Activated CD4-positive, alpha-beta T cell treated with anti-CD3 and anti-CD28 coated beads, Interleukin-2, Interleukin-4, amounts not matched to agents 100 ng/mL and 50 ng/mL, durations not matched to agents 16 hours and 8 hours (primary cell): ENCODE measurements at places on chromosomes 4 and X.

DNA sequence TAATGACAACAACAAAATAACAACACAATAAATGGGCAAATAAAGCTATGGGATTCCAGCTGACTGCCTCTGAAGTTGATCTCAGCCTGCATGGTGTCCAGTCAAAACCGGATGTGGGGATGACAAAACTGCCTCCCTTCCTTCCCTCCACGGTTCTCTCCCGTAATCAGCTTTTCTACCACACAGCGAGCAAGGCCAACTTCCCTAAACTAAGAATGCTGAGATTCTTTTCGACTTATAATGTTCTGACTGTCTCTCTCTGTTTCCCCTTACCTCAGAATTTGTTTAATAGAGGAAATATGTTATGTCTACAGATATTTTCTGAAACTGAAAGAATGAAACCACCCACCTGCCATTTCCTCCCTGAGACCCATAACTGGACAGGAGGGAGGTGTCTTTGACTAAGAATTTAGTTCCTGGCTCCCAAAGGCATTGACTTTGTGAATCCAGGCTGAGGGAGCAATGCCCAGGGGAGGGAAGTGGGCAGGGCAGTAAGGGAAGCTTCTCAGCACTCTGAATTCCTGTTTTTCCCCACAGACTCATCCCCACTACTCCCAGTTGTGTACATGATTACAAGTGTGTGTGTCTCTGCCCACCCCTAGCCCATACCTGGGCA, 1.0 kb upstream of the TLR1 start:
- peak; percentile 26 for DNase-seq

GRCh38 chrX:140712413-140713173, 3.0 kb downstream of the LINC00632 start:
- DNase-seq = peak; percentile 11

DNA sequence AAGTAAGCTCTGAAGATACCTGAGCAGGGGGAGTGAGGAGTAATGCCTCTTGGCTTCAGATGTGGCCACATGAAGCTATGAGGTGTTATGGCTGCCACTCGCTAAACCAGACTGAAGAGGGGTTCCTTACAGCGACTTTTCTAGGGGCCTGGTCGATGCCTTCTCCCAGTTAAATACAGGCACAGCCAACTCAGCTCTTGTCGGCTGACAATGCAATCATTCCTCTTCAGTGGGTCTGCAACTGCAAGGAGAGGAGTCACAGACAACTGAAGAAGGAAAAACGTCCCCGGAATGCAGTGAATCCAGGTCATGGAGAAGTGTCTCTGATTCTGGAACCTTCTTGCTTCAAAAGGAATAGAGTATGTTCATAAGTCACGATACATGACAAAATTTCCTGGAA, 106.4 kb downstream of the RNF150 start:
- no peak for DNase-seq

- no peak for DNase-seq
Measured at GRCh38 chr4:21819086-21819485, 129.5 kb downstream of the KCNIP4 start.

DNA sequence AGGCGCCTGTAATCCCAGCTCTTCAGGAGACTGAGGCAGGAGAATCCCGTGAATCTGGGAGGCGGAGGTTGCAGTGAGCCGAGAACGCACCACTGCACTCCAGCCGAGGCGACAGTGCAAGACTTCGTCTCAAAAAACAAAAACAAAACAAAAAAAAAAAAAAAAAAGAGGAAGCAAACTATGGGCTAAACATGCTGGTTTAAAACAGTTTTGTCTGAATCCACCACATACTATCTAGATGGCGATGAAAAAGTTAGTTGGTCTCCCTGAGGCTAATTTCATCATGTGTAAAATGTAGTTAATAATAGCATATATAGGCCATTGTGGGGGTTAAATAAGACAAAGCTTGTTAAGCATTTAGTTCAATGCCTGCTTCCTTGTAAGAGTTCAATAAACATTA, 451.1 kb downstream of the RPA4 start:
- no peak for DNase-seq

DNA sequence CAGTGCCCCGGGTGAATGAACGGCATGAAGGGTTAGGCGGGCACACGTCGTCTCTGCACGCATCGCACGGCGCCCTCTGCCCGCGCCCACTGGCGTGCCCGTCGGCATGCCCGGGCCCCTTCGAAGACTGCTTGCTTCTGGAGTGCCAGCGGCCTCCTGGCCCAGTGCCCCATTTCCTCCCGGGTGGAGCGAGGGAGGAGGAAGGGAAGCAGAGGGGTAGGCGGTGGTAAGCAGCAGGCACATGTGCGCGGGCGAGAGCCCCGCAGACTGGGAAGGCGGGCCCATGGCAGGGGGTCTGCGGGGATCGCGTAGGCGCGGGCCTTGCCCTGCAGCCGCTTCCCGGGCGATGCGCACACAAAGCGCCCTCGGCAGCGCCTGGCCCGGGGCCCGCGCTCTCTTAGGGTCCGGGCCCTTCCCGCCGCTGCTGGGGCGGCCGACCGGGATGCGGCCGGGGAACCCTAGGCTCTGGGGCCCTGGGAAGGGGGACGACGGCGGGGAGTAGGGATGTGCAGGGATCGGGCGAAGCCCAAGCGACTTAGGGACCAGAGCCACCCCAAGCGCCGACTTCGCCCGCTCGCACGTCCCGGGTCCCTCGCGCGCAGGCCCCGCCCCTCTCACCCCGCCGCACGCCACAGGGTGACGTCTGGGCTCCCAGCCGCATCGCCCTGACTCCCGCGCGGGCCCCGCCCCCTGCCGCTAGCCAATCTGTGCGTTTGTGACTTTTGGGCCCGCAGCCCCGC, 866 bp upstream of the EMD start:
- DNase-seq = peak; percentile 95

DNA sequence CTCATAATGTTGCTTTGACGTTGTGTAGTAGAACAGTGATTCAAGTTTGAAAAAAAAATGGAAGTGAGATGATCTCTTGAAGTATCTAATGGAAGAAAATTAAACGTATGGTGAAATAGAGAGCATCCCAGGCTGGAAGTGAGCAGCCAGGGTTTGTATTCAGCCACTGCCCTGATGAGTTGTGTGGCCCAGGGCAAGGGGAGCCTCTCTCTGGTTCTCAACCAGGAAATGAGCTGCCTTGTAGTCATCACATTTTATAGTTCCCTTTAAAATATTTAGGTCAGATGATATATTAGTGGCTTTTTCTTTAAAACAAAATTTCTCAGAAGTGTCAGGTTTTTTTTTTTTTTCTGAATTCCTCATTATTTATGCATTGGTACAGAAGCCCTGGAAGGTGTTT, 150.3 kb downstream of the GPAT3 start:
- no peak for DNase-seq

DNA sequence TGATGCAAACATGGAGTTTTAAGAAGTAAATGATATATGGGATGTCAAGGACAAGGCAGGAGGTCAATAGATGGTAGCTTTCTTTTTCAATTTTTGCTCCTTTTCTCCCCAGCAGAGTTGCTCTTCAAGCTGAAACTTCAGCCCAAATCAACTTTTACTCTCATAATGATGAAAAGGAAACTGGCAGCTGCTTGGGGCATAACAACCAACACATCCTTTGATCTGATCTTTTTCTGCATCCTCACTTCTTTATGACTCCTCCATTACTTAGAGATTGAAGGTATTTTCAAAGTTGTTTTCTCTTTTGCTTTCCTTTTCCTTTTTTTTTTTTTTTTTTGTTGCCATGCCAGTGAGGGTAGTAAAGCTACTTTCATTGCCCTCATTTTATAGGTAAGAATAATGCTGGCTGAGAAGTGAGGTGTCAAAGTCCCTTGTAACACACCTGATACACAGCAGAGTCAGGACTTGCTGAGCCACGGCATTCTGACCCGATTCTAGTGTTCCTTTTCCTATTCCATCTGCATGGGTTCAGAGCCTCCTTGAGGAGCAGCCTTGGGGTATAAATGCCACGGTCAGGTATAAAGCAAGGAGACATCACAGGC, 26.9 kb downstream of the SLC2A9 start:
- DNase-seq = peak; percentile 41

GRCh38 chr4:160044693-160045092, 941.8 kb downstream of the RAPGEF2 start:
- DNase-seq = no peak

- no peak for DNase-seq
Measured at GRCh38 chr4:65367306-65367705, 303.0 kb downstream of the EPHA5 start.

GRCh38 chr4:177266506-177266905, 43.2 kb upstream of the NEIL3 start:
- no peak for DNase-seq

DNA sequence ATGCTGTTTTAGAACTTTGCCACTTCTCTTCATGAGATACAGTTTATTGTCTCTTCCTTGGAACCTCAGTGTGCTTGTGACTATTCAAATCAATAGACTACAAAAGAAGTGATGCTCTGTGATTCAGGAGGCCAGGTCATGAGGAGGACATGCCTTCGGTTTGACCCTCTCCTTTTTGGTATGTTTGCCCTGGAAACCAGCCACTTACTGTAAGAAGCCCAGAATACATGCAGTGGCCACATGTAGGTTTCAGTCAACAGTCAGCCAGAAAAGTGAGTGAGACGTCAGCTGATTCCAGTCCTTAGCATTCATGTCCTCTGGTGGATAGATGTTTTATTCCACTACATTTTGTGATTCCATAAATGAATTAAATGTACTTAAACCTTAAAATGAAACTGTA, 328.7 kb downstream of the PCDH18 start:
- no peak for DNase-seq

DNA sequence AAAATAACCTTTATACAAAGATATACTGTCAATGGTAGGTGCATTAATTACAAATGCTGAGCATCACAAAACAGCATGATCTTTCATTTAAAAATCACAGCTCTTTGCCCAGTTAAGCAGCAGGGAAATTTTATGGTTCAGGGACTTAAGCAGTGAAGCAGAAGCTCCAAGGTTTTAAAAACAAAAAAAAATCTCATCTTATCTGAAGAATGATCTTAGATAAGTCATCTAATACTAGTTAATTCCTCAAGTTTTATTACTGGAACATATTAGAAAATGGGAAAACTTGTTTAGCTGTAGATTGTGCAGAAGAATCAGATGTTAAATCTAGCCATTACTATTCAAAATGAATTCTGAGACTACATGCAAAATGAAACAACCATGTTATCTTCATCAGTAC, 289.9 kb downstream of the GASK1B start:
- DNase-seq = no peak

DNA sequence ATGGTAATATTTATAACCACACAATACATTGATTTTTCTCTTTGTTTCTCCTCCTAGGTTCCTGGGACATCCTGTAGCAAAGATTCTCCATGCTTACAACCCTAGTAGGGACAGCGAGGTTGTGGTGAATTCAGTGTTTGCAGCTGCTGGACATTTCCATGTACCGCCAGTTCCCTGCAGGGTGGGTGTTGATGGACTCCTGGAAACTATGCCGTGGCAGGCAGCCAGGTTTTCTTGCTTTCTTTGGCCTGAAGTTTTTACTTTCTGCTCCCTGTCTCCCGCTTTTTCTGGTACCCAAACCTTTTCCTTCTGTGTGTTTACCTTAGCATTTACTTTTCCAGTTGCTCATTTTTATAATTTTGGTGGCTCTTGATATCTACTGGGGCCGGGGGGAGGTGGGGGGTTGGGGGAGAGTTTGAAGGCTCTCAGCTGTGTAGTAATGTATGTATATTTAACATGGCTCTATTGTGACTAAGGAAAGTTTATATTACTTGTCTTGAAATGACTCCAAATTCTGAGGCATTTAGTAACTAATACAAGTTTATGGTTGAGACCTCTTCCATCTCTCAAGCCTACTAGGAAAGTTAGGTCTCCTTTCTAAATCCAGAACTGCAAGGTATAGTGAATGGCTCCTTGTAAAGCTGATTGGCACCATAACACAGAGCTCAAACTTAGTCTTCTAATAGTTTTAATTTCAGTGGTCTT, 89.7 kb downstream of the TMEM131L start:
- no peak for DNase-seq

DNA sequence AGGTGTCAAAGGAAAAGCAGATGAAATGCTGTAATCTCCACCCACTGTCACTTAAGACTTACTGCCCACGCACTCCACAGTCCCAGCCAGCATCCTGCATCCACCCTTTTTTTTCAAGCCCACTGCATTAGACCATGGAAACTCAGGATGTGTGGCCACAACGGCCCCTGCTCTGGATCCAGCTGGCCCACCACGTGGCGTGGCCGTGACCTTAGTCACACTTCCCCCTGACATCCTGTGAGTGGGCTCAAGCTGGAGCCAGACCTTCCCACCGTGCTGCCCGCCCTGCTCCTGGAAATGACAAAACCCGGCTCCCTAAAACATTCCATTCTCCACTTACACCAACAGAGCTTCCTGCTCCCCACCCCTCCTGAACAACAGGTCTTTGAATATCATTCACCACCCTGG, 588.3 kb upstream of the DIPK2B start:
- DNase-seq = no peak

DNA sequence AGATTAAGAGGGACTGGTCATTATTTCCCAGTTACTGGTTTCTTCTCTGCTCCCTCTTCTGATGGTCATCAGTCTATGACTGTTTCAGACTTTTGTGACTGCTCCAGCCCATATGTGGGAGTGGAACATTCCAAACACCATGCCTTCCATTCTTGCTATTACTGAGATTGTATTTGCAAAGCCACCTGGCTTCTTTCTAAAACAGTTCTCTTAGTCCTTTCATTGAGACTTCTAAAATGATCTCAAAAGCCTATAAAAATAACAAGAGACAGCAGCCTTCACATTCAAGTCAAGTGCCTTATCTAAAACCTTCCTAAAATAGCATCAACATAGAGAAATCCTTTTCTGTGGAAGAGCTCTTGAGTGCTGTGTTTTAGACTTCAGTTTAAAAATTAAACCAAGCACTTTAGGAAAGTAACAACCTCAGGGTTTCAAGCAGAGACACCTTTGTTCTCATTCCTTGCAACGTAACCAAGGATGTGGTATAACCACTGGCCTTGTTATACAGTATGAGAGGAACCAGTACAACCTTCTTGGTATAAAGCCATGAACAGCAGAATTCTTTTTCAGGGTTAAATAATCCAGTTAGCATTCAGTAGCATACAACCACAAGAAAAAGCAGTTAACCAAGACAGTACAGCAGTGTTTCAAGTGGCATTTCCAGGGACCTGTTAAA, 97.1 kb downstream of the NFKB1 start:
- DNase-seq = peak; percentile 38

GRCh38 chr4:3813151-3814052, 47.2 kb downstream of the ADRA2C start:
- no peak for DNase-seq

DNA sequence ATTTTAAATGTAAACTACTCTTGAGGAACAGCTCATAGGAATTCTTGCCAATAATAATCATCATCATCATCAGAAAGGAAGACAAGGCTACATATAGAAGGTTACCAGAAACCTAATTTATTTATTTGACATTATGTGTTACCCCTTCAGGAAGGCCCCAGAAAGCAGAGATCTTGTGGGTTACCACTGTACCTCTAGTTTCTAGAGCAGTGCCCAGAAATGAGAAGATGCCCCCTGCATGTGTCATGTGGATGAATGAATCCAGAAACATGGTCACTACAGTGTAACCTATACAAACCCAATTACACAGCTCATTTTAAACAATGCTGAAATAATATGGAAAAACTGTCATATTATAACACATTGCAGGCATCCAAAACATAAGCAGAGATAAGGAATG, 70.4 kb downstream of the ARAP2 start:
- no peak for DNase-seq
